ENCODE measurements at places on chromosomes 4 and X.

DNA sequence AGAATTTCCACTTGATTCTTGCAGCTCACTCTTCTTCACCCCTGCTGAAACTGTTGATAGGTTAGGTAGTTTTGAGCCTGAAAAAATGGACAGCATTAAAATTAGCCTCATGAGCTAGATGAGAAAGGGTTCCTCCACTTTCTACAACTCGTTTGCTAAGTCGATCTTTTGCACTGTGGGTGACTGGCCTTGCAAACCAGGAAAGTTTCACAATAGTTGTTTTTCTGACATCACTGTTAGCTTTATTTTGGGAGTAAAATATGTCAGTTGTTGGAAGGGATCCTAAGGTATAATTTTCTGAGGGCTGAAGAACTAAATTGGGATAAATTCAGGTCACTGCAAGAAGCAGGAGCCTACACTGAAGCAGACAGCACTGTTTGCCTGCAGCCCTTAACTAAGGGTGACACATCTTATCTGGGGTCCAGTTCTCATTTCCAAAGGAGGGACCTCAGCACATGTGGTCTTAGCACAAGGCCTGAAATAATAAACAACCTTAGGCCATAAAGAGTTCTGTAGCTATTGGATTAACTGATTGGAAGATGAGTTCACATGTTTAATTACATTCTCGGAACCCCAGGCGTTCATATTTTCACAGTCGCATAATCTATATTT is 29.1 kb downstream of the ANAPC4 start:
- no peak for DNase-seq

GRCh38 chr4:80173841-80174240 is 23.5 kb upstream of the PRDM8 start:
- no peak for DNase-seq

DNA sequence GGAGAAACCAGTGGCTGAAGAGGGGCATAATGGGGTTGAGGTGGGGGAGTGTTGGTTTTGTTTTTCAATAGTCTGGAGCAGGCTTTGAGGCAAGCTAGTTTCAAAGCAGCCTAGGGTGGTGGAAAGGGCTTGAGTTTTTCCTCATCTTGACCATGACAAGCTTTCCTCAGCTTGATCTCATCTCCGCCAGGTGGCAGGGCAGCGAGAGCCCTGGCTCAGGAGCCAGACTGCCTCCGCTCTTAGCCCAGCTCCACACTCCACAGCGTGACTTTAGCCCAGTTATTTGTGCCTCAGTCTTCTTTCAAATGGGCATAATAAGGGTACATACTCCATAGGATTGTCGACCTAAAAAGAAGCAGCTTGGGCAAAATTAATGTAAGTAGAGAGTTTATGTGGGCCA is 29.9 kb upstream of the SOWAHD start:
- DNase-seq = peak; percentile 40

GRCh38 chr4:58760100-58760499 is 1649.9 kb upstream of the IGFBP7 start:
- no peak for DNase-seq

- peak; percentile 5 for DNase-seq
Observed at GRCh38 chr4:1195891-1196401, 23.6 kb upstream of the SPON2 start.

- no peak for DNase-seq
Observed at GRCh38 chr4:176534566-176534965, 214.8 kb downstream of the SPCS3 start.

- no peak for DNase-seq
Observed at GRCh38 chr4:153955327-153955726, 166.4 kb upstream of the SFRP2 start.

DNA sequence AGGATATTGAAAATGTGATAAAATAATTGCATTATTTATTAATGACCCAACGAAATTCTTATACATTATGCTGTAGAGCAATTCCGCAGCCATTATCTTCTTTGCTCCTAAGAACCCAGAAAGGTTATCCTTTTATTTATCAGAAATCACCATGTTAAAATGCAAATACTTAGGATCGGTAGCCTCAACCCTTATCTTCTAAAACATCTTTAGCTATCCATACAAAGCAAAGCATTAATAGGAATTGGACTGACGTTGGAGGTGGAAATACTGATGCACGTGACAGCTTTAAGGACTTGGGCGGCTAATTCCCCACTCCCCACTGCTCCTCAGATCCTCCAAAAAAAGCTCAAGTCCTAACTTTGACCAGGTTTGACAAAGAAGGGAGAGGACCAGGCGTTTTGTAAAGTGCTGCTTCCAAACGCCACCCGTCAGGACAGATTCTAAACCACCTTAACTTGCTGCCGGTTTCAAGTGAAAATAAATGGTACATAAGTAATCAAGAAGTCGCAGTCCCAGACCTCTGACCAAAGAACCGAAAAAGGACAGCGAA is 539 bp upstream of the SPCS3 start:
- no peak for DNase-seq

DNA sequence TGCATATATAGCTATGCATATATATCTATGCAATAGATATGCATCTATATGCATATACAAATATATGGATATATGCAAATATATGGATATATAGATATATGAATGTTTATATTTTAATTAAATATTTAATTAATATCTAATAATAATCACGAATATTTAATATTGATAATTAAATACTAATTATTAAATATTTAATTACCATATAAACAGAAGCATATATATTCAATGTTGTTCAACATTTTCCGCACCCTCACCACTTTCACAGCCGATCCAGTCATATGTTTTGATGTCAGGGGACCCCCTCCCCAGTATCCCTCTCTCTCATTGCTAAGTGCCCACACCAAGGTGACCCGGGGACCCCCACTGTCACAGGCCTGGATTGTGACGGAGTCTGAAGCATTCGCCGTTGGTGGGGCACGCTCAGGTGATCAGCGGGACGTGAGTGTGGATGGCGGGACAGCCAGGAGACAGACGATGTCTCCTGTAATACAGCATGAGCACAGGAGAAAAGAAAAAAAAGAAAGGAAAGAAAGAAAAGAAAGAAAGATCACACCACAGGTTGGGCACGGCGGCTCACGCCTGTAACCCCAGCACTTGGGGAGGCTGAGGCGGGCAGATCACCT is 199.7 kb downstream of the CRLF2 start:
- no peak for DNase-seq

- no peak for DNase-seq
Observed at GRCh38 chr4:180641495-180641894, 1601.7 kb upstream of the TENM3 start.

GRCh38 chrX:72045552-72046277 is 86.0 kb downstream of the RTL5 start:
- peak; percentile 41 for DNase-seq

- DNase-seq = no peak
Observed at GRCh38 chr4:167114416-167114971, 119.8 kb downstream of the SPOCK3 start.

DNA sequence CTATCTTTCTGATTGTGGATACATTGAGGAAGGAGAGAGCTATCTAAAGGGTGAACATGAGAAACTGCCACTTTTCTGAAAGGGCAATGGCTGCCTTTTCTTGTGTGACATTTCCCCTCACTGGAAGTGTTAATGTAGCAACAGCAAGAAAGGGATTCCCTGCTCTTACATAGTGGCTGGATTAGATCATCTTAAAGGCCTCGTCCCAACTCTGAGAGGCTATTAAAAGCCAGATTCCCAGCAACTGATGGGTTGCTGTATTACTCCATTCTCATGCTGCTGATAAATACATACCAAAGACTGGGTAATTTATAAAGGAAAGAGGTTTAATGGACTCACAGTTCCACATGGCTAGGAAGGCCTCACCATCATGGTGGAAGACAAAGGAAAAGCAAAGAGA is 33.7 kb upstream of the ADH7 start:
- DNase-seq = no peak

- DNase-seq = no peak
Observed at GRCh38 chr4:121219227-121219626, 55.1 kb upstream of the TNIP3 start.

GRCh38 chrX:99398545-99398944 is 1011.5 kb downstream of the PCDH19 start:
- no peak for DNase-seq

- DNase-seq = no peak
Observed at GRCh38 chrX:39808471-39808917, 289.3 kb downstream of the BCOR start.

DNA sequence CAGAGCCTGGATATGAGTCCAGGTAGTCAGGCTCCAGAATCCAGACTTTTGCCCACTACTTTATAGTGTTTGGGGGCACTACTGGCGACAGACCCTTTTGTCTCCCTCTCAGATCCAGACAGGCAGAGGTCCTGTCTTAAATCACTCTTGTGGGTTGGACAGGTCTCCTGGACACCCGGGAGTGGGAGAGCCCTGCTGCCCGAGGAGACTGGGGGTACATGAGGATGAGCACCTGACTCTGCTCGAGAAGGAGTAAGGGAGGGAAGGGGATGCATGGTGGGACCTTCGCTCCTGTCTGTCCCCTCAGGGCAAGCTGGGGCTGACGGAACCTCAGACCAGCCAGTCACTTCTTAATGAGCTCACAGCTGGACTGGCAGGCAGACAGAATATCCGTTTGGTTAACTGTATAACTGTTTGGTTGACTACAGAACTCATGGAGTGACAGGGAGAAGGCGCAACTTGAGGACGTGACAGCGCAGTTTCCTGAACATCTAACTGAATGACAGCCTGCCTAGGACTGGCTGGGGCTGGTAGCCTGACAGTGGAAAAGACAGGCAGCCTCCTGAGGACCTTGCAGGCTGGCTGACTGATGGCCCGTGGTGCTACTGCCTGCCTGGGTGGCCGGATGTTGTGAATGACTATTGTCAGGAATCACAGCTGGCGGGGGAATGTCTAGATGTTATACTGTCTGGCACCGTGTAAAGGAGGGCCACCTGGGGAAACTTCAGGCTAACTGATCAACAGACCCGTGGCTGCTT is 1.6 kb upstream of the SUV39H1 start:
- no peak for DNase-seq

GRCh38 chr4:84722720-84723119 is 139.8 kb downstream of the CDS1 start:
- no peak for DNase-seq

DNA sequence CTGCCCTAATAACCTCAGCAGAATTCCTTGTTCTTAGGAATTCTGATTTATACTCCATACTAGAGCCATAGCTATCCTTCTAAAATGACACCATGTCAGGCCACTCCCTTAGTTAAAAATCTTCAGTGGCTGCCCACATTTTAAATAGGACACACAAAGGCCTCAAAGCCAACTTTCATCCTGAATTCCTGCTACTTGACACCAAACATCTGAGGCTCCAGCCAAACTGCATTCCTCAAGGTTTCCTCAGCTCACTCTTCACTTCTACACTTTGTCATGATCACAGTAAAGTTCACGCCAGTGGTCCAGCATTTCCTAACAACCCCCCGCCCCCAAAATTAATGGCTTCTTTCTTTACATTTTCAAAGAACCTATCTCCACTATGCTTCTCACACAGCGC is 124.3 kb downstream of the ADGRA3 start:
- no peak for DNase-seq

DNA sequence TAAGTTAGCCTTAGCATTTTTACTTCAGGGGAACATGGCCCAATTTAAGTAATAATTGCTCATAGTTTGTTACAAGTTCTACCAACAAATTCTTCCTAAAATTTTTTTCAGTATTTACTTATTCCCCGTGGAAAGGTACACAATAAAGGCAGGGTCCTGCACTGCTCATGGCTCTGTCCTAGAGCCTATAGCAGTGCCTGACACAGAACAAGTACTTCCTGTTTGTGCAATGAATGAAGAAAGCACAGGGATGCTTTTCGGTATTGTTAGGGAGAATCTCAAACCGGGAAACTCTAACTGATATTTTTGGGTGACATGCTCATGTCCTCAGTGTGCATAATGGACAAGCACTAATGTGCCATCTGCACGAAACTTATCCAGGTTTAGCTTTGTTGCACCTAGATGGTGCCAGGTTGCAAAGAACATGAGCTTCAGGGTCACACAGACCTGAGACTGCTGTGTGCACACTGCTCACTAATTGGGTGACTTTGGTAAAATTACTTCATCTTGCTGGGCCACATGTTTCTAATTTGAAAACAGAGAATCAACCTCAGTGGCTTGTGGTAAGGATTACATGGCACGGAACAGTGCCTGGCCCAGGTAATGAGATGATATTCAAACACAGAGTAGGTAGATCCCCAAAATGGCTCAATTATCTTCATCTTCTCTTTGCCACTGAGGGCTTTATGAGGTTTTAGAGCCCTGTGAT is 175.8 kb upstream of the NPY2R start:
- no peak for DNase-seq

DNA sequence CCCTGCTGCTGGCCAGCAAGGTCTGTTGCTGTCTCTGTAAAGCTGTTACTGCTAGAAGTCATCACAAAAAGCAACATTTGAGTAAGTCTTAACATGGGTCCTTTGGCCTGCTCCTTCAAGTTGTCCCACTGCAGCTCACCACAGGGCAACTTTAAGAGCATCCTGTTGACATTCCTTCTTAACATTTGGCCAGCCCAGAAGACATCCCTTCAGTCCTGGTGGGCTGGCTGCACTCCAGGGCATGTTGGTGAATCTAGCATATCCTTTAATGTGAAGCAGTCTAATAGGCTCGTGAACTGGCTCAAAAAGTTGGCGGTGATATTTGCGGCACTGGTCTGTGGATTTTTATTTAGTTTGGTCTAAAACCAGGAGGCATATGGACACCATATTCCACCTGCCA is 92.2 kb upstream of the MAML3 start:
- no peak for DNase-seq

- no peak for DNase-seq
Observed at GRCh38 chrX:41553688-41554087, 106.5 kb downstream of the NYX start.

- no peak for DNase-seq
Observed at GRCh38 chr4:153705743-153706468, 21.8 kb downstream of the TLR2 start.

- peak; percentile 40 for DNase-seq
Observed at GRCh38 chr4:143025081-143025704, 159.5 kb upstream of the USP38 start.

DNA sequence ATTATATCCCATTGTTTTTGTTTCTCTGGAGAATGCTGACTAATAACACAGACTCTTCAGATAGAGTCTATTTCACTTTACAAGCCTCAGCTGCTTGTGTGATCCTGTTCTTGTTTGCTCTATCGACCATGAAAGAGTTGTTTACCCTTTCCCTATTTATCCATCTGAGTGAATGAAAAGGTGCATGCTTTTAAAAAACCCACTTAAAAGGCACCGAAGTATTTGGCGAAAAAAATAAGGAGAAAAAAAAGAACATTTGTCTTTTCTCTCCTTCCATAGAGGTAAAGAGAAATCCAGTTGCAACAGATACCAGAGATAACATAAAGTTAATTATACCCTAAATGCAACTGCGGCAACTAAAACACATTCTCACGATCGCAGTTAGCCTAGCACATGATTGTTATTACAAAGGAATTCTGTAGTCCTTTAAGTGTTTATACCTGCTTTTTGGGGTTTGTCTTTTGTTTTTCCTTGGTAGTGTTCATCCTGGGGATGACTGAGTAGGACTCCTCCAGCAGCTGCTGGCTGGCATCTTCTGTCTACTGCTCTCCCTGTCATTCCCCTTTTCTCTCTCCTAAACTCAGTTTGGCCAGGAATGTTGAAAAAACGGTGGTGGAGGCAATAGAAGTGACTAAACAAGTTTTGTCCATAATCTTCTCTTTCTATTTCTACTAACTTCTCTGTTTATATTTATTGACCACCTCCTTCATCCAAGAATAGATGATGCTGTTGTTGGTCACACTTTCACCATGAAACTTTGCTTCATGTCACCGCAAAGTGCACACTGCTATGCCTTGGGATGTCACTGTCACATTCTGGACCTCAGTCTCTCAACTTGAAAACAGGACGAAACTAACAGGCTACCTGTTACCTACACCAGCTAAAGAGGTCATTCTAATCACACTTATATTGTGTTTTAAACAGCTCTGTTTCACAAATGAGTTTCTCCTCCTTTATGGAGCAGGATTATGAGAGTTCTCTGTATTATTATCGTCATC is 41.9 kb upstream of the FRAS1 start:
- no peak for DNase-seq
